KBM-7 (cell line): ENCODE measurements at places on chromosomes 2 and 18.

- DNase-seq: no peak
These were observed 122.0 kb upstream of the MGAT5 start for GRCh38 chr2:134131681-134132489.

GRCh38 chr2:71777946-71778345, 324.6 kb downstream of the DYSF start:
- no peak for DNase-seq

DNA sequence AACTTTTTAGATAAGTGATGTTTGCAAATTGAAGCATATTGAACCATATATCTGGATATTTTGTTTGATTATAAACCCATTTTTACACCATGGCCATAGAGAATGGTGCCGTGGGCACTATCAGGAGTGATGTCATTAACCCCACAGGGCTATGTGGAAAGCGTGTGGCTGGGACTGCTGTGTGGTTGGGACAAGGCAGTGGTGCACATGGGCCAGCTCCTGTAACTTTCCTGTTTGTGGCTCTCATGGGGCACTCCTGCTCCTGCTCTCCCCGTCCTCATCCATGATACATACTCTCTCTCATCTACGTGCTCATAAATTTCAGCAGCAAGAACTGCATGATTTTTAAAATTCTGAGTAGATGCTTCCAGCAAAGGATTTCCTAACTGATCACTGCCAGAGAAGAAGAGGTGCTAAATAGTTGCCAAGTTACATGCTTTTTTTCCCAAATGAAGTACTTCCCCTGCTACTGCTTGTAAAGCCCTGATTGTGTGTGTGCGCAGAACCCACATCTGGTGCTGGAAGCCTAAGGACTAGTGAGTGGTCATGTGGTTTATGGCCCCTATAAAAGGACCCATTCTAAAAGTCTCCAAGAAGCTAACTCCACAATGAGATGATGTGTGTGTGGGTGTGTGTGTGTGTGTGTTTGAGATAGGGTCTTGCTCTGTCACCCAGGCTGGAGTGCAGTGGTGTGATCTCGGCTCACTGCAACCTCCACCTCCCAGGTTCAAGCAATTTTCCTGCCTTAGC, 240.8 kb downstream of the NEDD4L start:
- DNase-seq: no peak

DNA sequence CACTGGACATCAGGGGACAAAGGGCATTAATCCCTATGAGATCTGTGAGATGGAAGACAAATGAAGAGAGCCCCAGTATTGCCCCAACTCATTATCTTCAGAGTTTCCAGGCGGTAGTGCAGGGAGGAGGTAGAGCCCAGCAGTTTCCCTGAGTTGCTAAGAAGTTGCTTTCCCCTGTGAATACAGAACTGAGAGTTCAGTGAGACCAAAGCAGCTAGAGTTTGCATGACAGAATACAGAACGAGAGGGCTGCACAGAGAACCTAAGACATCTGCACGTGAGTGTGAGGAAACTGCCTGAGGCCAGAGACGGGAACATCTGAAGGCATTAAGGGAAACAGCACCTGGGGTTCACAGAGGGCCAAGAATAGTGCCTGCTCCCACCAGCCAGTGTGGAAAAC, 18.1 kb upstream of the PGAP1 start:
- DNase-seq: no peak

GRCh38 chr18:79166702-79167101, 97.5 kb downstream of the ATP9B start:
- no peak for DNase-seq

GRCh38 chr2:200728630-200729029, 83.1 kb upstream of the BZW1 start:
- DNase-seq: no peak

GRCh38 chr18:5391409-5391808, 95.9 kb upstream of the ZBTB14 start:
- DNase-seq: peak; percentile 27

GRCh38 chr2:188746727-188747126, 227.4 kb upstream of the COL3A1 start:
- DNase-seq: no peak

DNA sequence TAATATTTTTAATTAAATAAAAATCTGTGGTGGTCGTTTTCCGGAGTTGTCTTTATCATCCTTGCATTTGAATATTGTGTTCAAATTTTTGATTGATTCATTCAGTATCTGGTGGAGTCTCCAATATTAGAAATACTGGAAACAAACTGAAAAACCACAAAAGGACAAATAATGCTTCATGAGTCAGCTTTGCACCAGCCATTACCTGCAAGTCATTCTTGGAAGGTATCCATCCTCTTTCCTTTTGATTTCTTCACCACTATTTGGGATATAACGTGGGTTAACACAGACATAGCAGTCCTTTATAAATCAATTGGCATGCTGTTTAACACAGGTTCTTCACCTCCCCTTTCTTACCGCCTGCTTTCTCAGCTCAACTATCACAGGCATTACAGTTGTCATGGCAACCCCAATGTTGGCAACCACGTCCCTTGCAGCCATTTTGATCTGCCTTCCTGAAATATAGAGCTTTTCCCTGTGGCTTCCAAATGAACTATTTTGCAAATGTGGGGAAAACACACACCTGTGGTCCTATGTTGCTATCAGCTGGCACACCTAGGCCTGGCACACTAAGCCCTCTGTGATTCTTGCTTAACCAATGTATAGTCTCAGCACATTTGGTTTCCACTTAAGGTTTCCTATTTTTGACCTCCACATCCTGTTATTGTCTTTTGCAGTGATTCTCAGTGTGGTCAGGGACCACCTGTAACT, 6.5 kb downstream of the CTLA4 start:
- DNase-seq: no peak

DNA sequence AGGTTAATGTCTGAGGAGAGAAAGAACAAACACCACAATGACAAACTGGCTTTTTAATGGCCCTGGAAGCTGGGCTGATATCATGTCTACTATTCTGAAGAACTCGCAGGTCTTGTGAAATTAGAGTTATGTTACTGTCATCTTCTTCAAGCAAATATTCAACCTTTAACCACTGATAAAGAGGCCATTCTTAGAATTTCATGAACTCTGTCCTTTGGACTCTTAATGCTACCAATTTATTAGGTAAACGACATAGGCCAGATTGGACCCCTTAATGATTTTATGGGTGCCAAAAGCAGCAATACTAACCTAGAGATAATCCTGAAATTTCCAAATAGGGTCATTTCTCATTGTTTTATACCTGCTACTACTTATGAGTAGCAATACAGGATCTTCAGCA, 109.0 kb upstream of the ACVR1C start:
- DNase-seq: no peak

- DNase-seq: no peak
These were observed 15.3 kb downstream of the KYNU start for GRCh38 chr2:142892715-142893114.
